ENCODE measurements at places on chromosomes 1 and 21. TPM values are rescaled to one million over a fixed set of nuclear protein-coding genes. Genes with fewer than 3 reads are reported as not detected.

GRCh38 chr1:57384901-57385300, 39.0 kb downstream of the DAB1 start:
- no peak for DNase-seq

DNA sequence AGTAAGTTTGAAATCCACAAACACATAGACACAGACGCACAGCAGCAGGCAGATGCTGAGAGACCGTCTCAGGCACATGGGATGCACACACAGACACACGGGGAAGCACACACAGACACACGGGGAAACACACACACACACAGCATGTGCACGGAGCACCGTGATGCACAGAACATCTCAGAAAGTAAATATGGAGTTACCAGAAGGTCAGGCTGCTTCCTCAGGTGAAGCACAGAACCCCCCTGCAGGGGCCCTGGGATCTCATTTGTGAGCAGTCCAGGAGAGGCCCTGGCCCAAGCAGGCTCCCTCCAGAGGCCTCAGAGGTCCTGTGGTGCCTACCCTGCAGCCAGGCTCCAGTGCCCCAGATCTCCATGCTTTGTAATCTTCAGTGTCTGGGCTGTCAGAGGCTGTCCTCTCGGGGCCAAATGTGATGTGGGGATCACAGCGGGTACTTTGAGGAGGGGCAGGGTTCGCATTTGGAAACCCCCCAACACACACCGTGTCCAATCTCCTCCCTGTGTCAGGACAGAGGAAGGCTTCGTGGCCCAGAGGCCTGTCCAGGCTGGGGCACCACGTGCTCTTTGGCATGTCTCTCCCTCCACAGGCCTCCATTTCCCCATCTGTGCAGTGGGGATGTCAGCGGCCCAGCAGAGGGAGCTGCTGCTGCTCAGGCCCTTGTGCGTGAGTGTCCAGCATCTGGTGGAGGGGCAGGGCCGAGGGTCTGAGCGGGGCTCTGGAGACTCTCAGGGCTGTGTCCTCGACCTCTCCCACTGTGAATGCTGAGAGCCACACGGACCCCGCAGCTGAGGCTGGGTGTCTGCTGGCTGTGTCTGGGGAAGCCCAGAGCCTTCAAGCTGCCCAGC, 23.0 kb upstream of the PRSS38 start:
- DNase-seq = peak; percentile 37

GRCh38 chr21:25908495-25908894, 173.7 kb downstream of the GABPA start:
- no peak for DNase-seq

- no peak for DNase-seq
Measured at GRCh38 chr1:244319283-244320132, 132.2 kb downstream of the ADSS2 start.

DNA sequence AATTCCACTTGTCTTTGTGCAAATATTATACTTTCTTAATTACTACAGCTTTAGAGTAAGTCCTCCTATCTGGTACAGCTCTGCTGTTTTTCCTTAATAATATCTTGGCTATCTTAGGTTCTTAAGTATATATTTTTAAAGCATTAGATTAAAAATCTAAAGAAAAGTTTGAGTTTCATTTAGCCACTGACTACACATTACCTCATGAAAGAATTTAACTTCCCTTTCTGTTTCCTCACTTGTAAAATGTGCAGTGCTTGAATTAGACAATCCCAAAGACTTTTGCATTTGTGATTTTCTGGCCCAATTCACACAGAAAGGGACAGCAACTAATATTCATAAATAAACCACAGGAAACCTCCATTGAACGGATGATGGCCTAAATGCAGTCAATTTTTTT, 126.4 kb upstream of the SAMSN1 start:
- DNase-seq = no peak

DNA sequence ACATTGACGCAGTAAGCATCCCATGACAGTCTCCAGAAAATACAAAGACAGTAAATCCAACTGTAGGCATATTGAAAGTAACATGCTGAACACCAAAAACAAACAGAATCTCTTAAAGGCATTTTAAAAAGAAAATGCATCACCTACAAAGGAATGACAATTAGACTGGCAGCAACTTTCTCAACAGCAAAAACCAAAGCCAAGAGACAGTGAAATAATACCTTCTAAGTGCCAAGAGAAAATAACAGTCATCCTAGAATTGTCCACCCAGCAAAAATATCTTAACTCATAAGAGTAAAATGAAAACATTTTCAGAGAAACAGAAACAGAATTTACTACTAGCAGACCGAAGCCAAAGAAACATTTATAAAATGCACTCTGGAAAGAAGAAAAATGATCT, 20.0 kb downstream of the CCDC185 start:
- no peak for DNase-seq

The DONSON gene
- 6.5 TPM for total RNA-seq

DNA sequence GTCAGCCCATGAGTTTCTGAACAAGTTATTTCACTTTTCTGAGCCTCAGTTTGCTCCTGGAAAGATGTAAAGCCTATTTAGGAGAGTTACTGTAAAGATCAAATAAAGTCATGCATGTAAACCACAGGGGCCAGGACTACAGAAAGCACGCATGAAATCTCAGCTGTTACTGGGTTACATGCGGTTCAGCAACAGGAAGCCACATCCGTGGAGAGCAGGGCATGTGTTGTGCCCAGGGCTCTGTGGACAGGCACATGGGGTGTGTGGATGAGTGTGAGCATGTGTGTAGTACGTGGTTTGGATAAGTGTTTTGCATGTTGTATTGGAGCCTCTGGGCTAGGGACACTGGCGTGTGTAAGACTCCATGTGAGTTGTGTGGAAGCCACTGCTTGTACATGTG, 2.2 kb upstream of the EPHA2 start:
- no peak for DNase-seq

The SELENOF gene
- total RNA-seq = 192 TPM

Measured in ureter (tissue), 1 donor.